ENCODE measurements at places on chromosomes 3 and 15.
A peak's percentile ranks its signal among the peaks of the same experiment; 100 is the strongest.

GRCh38 chr3:114718898-114719210 lies 425.0 kb downstream of the TIGIT start:
- no peak for DNase-seq

DNA sequence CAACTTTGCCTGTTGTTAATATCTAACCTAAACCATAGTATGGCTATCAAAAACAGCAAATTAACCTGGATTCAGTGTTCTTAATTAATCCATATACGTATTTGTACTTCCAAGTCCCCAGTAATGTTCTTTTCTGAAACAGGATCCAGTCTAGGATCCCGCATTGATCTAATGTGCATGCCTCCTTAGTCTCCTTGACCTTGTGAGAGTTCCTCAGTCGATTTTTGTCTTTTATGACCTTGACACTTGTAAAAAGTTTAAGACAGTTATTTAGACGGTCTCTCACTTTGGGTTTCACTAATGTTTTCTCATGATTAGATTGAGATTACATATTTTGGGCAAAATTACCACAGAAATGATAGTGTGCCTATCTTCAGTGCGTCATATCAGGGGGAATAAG lies 69.4 kb downstream of the TGFBR2 start:
- no peak for DNase-seq

DNA sequence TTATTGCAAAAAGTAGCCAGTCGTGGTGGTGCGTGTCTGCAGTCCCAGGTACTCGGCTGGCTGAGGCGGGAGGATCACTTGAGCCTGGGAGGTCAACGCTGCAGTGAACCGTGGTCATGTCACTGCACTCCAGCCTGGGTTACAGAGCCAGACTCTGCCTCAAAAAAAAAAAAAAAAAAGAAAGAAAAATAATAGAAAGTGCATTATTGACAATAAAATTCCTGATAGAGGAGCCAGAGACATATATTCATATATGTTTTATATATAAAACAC lies 43.6 kb upstream of the PYDC2 start:
- DNase-seq, result no peak

- DNase-seq, result no peak
Observed at GRCh38 chr3:95289295-95289694, 1226.4 kb downstream of the NSUN3 start.

- no peak for DNase-seq
Observed at GRCh38 chr3:6825524-6825923, 35.4 kb upstream of the GRM7 start.

DNA sequence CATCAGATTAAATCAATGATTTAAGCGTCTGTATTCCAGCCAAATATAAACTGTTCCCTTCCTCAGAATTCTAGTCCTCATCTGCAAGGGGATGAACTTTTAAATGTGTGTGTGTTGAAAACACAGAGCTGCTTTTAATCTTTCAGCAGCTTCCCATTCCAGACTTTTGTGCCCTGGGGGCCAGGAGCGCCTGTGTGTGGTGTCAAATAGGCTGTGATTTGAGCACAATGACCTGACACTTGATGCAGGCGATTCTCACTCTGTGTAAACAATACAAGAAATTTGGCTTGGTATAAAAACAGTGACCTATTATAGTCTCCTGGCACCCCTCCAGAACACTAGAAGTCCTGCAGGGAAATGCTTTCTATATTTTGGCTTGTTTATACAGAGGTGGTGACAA lies 274.6 kb upstream of the ROPN1 start:
- no peak for DNase-seq

- DNase-seq, result no peak
Observed at GRCh38 chr3:31636049-31636448, 103.3 kb downstream of the STT3B start.

DNA sequence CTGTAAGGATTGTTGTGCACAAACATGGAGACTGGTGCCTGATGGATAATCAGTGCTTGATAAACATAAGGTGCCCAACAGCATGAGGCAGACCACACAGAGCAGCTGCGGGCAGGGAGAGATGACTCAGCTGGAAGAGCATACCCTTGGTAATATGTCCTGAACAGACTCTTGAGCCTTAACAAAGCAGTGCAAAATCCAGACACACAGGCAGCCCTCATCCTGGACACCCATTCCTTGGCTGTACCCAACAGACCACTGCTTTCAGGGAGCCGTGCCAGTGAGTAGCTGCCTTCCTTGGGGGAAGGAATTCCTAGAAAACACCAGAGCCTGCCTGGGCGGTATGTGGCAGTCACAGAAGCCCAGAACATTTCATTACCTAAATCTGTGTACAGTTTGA lies 156.2 kb downstream of the CLSTN2 start:
- DNase-seq, result no peak

GRCh38 chr3:98577178-98577895 lies 16.1 kb downstream of the CPOX start:
- DNase-seq, result no peak

- DNase-seq, result no peak
Observed at GRCh38 chr3:40379674-40380306, 7.2 kb upstream of the ENTPD3 start.

GRCh38 chr3:133881492-133881891 lies 14.2 kb downstream of the RAB6B start:
- no peak for DNase-seq

DNA sequence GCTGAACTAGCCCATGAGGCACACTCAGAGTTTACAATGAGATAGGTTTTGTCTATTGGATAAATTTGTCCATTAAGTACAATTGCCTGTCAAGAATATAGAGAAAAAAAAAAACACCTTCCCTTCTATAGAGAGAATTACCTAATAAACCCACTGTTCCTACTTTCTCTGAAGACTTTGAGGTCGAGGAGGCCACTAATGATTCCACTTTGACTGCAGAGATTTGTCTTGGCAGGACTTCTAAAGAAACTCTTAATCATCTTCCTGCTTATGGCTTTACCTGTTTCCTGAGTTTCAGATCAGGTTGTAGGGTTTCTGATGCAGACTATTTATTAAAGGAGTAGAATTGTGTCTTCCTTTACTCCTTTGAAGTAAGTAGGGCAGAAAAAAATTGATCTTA lies 342.4 kb upstream of the KCNMB2 start:
- DNase-seq, result no peak

GRCh38 chr15:24075420-24076089 lies 388.4 kb upstream of the NDN start:
- DNase-seq, result no peak

- DNase-seq, result peak; percentile 5
Observed at GRCh38 chr15:95557226-95558046, 773.1 kb upstream of the NR2F2 start.

- no peak for DNase-seq
Observed at GRCh38 chr15:88049506-88049905, 207.0 kb downstream of the NTRK3 start.

DNA sequence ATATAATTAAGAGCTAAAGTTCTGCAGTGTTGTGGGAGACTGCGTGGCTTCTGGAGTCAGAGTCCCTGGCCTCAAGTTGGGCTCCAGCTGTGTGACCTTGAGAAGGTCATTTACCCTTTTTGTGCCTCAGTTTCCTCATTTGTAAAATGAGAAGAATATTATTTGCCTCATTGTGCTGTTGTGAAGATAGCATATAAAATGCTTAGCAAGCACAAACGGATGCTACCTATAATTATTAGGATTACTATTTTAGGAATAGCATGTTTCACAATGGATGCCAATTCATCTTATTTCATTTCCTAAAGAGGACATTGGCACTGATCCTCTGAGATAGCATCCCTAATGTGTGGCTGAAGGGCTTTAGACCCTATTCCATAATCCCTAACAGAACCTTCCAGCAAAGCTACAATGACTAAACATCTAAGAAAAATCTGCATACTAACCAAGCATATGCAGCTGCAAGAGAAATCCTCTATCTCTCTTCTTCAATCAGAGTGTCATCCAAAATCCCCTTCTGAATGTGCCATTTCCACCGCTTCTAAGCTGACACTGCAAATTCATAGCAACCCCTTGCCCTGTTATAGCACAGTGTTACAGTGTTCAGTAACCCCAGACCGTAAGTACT lies 148.3 kb downstream of the RBMS3 start:
- DNase-seq, result no peak

- DNase-seq, result no peak
Observed at GRCh38 chr3:129927072-129927471, 33.6 kb upstream of the TMCC1 start.

- DNase-seq, result no peak
Observed at GRCh38 chr3:134810052-134810435, 15.0 kb downstream of the EPHB1 start.

DNA sequence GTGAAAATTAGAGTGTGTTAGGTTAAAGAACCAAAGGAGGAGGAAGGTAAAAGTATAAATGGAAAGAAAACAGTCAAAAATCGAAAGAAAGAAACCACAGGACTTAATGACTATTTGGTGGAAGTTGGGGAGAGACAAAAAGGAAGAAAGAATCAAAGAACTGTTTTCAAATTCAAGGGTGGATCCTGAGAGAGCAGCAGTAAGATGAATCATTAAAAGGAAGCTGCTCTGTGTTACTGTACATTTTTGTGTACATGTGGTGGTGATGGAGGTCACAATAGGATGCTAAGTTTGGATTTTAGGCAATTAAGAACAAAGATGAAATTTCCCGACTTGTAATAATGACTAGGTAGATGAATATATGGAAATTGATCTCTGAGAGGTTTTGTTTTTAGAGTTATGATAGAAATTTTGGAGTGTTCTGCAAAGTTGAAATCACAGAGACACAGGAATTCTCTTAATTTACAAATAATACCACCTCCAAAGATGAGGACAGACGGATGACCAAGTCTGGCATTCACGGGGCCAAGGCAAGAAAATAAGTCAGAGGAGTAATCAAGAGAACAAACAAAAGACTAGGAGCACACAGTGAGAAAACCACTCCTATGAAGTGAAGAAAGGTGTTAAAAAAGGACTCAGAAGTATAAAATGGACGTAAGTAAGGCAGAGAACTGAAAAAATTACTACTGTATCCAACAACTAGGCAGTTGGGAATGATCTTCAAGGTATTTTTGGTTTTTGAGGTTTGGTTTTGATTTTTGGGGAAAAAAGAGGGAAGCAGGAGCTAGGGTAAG lies 7.1 kb downstream of the DHX36 start:
- DNase-seq, result no peak

DNA sequence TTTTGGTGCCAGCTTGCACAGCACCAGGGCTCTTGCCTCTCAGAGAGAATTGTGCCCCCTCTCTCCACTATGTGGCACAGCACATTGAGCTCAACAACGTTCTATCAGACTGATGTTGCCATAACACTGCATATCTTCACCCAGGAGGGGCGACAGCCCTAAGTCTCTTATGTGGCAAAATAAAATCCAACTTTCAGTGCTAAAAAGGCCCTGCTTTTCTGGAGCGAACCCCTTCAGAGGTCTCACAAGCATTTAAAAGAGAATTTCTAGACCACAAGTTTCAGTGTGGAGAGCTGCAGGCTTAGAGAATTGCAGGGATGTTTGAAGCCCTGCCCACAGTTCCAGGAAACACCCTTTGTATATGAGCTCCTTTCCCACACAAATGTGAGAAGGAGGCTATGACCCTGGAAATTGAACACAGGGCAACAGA lies 85.5 kb downstream of the LIPC start:
- DNase-seq, result peak; percentile 37

DNA sequence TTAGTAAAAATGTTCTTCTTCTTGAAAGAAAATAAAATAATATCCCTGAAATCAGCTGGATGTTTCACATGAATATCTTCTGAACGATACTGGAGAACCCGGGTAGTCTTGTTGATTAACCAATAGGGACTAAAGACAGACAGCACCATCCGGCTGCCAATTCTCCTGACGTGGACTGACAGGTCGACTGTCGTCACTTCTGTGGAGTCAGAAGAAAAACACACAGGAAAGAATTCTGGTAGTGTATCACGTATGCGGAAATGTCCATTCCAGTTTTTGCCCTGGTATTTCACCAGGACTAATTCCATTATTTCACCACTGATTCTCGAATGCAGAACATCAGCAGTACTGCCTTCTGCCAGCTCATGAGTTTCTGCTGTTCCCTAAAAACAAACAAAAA lies 144.6 kb downstream of the VPS13C start:
- DNase-seq, result no peak

GRCh38 chr15:85583442-85583841 lies 203.0 kb downstream of the AKAP13 start:
- DNase-seq, result no peak

GRCh38 chr3:138902171-138902570 lies 44.8 kb downstream of the FOXL2 start:
- DNase-seq, result no peak

- DNase-seq, result no peak
Observed at GRCh38 chr3:15923640-15924405, 126.0 kb upstream of the ANKRD28 start.

DNA sequence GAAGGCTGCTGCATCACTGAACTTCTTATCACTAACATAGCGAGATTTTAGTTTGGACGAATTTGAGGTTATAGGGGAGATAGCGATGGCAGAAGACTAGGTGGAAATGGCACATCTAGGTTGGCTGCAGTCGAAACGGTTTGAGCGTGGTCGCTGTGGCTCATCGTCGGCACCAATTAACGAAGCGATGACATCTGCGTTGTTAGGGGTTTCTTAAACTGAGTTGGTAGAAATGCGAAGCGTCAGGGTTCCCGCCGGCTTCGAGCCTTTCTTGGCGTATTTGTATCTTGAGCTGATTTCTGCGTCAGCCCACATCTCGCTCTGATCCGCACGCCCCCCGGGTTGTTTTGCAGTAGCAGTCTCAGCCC lies 319 bp downstream of the LNP1 start:
- DNase-seq, result peak; percentile 69

DNA sequence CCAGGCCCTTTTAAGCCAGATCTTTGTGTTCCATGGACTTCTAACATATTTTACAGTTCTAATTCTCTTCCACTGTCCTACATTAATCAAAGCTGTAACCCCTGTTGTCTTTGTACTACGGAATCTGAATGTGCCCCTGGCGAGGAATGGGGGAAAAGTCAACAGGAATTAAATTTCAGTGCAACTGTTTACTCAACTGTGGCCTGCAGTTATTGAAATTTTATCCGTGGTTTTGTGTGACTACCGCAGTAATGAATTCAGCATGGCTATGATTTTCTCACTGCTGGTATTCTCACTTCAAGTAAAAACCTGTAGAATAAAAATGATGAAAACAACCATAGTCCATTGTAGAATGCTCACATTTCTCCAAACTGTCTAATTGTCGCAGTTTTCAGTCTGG lies 388.0 kb downstream of the FOXP1 start:
- DNase-seq, result no peak

GRCh38 chr3:12638105-12638504 lies 25.8 kb downstream of the RAF1 start:
- DNase-seq, result no peak

DNA sequence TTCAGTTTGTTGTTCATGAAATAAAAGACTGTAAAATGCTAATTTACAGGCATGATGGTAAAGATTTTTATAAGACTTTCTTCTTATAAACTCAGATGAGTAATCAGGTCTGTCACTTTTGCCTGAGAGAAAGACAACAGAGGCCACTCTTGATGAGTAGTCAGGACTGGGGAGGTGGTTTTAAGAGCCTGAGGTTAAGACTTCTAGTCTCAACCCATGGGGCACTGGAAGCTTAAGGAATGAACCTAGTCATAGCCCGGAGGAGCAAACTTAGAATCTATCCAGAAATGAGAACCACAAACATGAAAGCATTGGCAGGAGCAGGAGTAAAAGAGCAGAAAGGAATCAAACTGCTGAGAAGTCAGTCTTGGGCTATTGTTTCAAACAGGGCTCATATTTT lies 846.3 kb upstream of the ARPP21 start:
- no peak for DNase-seq

GRCh38 chr15:90873998-90874605 lies 5.7 kb downstream of the FURIN start:
- DNase-seq, result no peak

- no peak for DNase-seq
Observed at GRCh38 chr15:79561982-79562381, 129.8 kb downstream of the MINAR1 start.

- peak; percentile 50 for DNase-seq
Observed at GRCh38 chr15:70196372-70197316, 98.9 kb upstream of the TLE3 start.
